ENCODE measurements at places on chromosomes 12 and 14.

GRCh38 chr12:48764521-48764920 lies 24.4 kb downstream of the ADCY6 start:
- no peak for DNase-seq

GRCh38 chr12:34289431-34290380 lies 267.4 kb downstream of the ALG10 start:
- no peak for DNase-seq

- DNase-seq, result no peak
Measured at GRCh38 chr12:106369624-106370346, 12.2 kb downstream of the POLR3B start.

- peak; percentile 75 for DNase-seq
Measured at GRCh38 chr14:105168496-105168978, at the start of gene JAG2. Gene JAG2, minus strand, starts transcription at chr14:105168776. Its CDS starts 356 bp downstream, at chr14:105168420.

Data from Karpas-422 (cell line).